ENCODE measurements at places on chromosomes 3 and 15.

- no peak for DNase-seq
Measured at GRCh38 chr15:64502551-64502950, 42.2 kb downstream of the ZNF609 start.

DNA sequence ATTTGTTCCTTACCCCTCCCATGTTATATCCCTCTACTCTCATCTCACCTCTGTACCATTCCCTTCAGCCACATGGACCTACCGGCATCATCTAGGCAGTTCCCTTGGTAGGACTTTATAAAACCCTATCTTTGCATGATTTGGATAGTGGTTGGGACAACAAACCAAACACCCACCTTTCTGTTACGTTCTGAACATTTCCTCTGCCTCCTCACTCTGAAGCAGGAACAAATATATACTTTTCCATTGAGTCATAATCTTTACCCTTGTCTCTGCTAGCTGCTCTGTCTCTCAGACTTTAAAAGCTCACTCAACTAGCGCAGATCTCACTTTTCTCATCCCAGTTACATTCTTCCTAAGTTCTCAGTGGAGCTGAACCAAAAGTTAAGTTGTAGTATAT, 17.8 kb downstream of the UBXN7 start:
- DNase-seq = no peak

GRCh38 chr3:10479311-10479710, 26.1 kb downstream of the ATP2B2 start:
- no peak for DNase-seq

- DNase-seq = no peak
Measured at GRCh38 chr3:160010578-160010977, 21.9 kb downstream of the IL12A start.

DNA sequence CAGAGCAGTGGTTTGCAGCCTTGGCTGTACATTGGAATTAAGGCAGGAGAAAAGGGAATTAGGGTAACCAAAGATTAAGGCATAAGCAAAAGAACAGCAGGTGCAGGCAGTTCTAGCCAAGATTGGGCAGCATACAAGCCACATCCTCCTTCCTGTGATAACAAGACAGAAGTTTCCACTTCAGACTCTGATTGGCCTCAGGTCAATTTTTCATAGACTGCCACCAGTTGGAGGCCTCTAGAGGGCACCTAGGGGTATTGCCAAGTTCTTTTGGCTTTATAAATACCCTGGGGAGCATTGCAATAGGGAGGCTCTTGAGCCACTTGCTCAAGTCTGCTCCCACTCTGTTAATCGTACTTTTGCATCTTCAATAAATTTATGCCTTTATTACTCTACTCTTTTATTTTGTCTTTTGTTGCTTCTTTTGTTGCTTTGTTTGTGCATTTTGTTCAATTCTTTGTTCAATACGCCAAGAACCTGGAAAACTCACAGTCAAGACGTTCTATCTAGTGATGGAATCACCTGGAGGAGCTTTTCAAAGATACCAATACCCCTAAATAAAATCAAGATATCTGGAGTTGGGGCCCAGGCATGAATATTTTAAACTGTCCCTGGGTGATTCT, 32.2 kb upstream of the FMN1 start:
- DNase-seq = no peak

DNA sequence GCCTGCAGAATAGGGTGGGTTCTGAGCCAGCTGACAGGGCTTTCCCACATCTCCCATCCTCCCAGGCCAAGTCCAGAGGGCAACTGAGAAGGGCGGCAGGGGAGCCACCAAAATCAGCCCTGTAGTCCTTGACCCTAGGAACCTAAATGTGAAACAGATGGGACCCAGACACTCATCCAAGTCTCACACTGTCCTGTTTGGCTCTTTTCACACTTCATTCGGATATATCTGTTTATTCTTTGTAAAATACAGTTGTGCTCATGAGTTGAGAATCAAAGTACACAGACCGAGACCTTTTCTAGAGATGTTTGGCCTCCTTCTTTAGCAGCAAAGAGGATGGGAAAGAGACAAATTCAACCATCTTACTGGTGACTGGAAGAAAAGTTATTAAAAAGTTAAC, 348.4 kb downstream of the MECOM start:
- no peak for DNase-seq

- no peak for DNase-seq
Measured at GRCh38 chr3:152328841-152329240, 60.1 kb downstream of the MBNL1 start.

DNA sequence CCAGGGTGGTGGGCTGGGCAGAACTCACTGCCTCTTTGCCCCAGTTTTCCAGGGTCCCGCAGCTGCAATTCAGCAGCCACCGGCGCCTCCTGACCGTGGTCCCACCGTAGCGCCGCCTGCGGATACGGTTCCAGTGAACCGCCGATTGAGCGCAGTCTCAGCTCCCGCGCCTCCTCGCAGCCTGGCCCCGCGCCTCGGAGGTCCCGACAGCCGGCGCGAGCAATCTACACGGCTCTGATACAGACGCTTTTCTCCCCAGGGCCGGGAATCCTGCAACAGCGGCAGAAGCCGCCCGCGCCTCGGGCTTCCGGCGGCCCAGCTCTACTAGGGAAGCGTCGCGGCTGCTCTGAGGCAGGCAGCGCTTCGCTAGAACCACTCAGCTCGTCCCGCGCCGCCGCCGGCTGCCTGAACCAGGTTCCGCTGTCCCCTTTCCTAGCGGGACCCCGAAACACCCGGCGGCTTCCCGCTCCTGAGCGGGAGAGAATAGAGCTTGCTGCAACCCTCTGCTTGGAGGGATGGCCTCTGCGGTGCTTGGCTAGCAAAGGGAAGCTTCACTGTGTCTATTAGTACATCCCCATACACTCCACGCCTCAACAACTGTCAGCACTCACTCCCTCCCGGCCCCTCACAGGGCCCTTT, 3.1 kb downstream of the FOXL2NB start:
- no peak for DNase-seq

DNA sequence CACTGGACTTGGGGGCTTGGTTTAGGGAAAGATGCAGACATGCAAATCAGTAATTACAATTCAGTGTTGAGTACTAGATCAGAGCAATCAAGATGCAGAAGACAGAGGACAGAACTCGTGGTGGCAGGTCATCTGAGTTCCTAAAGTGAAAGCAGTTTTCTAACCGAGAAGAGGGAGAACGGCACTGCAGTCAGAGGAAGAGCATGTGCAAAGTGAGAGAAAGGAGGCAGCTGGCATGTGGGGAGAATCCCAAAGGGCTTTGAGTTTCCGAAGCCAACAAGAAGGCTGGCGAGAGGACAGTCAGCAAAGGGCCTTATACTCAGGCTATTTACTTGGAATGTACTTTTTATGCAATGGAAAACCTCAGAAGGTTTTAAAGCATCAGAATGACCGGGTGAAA, 87.0 kb downstream of the ANP32A start:
- DNase-seq = no peak

DNA sequence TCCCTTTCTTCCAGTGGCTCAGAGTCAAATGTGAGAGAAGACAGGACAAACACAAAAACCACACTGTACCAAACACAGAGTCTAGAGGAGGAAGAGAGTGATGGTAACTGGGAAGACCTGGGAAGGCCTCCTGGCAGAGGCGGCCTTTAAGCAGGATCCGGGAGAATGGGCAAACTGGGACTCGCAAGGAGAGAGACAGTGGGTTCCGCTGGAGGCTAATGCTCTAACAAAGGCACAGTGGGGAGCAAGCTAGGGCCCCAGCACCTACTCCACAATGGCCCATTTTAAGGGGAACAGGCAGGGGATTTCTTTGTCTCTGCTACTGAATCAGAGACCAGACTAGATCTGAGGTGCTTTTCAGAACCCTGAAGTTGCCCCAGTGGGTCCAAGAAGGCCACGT, 81.4 kb upstream of the HES1 start:
- DNase-seq = no peak

- DNase-seq = no peak
Measured at GRCh38 chr3:25447285-25447684, 19.2 kb downstream of the RARB start.

DNA sequence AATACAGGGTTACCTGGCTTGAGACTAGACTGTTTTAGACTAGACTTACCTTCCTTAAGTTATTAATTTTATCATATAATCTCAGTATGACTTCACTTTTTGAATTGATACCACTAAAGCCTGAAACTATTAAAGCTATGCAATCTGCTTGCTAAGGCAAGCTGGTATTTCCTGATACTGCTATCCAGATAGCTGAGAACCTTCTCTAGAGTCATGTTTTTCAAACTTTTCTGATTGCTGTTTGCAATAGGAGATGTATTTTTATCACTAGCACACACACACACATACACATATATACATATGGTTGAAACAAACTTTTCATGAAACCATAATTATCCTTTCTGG, 9.3 kb upstream of the MAGI1 start:
- DNase-seq = no peak

- no peak for DNase-seq
Measured at GRCh38 chr15:98845138-98845884, 162.3 kb downstream of the PGPEP1L start.

DNA sequence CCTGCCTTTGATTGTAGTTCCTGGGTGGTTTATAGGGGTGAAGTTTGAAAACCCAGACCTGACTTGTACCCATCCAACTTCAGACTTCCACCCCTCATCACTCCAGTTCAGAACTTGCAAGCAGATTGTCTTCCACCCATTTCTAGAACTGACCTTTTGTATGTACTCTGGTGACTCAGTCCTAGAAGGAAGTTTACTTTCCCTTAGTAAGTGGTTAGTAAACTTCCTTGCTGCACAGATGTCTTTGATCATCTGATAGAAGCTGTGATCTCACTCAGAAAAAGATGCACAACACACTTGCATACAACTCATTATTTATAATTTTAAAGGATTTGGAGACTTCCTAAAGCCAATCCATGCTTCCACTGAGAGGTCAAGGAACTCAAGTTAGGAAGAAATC, 368.0 kb downstream of the MFSD1 start:
- no peak for DNase-seq

DNA sequence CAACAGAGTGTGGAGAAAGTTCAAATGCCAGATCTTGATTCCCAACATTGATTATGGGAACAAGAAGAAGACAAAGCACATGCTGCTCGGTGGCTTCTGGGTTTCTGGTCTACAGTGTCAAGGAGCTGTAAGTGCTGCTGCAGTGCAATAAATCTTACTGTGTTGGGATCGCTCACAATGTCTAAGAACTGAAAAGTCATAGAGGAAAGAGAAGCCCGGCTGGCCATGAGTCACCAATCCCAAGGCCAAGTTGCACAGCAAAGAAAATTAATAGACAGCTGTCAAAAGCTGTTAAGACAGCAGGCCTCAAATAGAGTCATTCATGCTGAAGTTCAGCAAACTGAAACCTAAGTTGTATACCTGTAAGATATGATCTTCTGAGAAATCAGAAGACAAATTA, 33.2 kb upstream of the SPPL2A start:
- no peak for DNase-seq

DNA sequence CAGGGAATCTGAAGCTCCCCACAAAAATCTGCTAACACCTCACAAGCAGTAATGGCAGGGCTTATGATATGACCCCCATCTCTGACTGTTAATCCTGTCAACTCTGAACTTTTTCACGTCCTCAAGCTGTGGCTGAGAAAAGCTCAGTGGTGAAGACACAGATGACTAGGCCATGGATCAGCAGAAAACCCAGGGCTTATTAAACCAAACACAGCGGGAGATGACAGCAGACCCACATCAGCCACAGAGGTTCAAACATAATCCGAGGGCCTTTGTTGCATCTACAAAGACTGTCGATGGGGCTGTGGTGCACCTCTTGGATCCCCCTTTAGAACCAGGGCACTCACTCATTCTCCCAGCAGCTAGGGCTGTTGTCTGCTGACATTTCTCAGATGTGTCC, 50.4 kb downstream of the GLB1 start:
- DNase-seq = no peak

- DNase-seq = no peak
Measured at GRCh38 chr15:38905632-38906031, 341.0 kb upstream of the RASGRP1 start.

DNA sequence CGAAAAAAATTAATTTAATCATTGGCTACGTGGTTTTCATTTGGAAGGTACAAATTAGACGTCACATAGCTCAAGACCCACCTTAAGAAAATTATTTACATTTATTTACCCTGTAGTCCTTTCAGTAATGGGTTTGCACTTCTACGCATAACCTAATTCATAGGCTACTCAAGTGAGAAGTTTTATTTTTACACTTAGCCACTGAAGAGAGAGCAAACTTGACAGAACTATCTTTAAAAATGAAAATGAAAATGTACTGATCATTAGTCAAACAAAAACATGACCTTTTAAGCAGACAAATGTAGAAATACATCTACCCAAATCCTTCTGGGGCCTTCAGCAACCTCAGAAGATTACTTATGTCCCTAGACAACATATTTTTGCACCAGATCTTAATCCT, 269.4 kb upstream of the TTC14 start:
- DNase-seq = no peak

DNA sequence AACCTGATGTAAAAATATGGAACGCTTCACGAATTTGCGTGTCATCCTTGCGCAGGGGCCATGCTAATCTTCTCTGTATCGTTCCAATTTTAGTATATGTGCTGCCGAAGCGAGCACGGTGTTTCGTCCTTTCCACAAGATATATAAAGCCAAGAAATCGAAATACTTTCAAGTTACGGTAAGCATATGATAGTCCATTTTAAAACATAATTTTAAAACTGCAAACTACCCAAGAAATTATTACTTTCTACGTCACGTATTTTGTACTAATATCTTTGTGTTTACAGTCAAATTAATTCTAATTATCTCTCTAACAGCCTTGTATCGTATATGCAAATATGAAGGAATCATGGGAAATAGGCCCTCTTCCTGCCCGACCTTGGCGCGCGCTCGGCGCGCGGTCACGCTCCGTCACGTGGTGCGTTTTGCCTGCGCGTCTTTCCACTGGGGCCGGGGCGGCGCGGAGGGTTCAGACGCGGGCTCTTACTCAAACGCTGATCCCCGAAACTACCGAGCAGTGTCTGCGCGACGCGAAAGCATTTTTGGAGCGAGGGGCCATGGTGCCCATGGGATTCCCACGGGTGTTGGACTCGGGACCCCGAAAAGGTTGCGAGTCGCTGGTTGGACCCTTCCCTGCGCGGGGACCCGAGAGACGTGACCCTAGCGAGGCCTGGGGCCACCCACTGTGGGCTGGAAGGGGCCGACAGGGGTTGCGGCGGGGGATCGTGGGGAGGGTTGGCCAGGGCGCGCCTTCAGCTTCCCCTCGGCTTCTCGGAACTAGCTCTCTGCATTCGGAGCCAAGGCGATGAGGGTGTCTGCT, at the start of gene RNU6-1:
TSS of gene RNU6-1 (minus strand) at position 117 of the 820 bp plus-strand sequence.
- DNase-seq = peak; percentile 81

GRCh38 chr3:24680214-24680967, 185.7 kb upstream of the THRB start:
- DNase-seq = peak; percentile 31

- no peak for DNase-seq
Measured at GRCh38 chr15:80424381-80424780, 20.2 kb downstream of the ARNT2 start.
